NCI-H69 (cell line): ENCODE measurements at places on chromosomes 4 and X.
A peak's percentile ranks its signal among the peaks of the same experiment; 100 is the strongest.

DNA sequence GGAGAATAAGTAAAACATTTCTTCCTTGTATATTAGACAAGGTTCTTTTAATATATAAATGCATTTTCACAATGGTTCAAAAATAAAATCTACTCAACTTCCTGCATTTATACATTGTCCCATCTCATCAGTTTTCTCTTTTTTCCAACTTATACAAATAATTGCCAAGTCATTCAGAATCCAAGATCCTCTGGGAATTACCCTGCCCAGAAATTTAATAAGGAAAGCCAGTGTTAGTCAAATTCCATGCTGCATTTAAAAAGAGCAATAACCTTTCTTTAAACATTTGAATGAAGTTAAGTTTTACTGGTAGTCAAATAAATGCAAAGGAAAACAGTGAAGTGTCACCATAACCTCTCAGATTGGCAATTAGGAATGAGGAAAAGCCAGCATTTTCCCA, 357.9 kb downstream of the PPP3CA start:
- DNase-seq: no peak

GRCh38 chr4:38894322-38894982, 26.8 kb downstream of the FAM114A1 start:
- DNase-seq: no peak

- no peak for DNase-seq
Observed at GRCh38 chr4:164926301-164926700, 49.3 kb downstream of the APELA start.

DNA sequence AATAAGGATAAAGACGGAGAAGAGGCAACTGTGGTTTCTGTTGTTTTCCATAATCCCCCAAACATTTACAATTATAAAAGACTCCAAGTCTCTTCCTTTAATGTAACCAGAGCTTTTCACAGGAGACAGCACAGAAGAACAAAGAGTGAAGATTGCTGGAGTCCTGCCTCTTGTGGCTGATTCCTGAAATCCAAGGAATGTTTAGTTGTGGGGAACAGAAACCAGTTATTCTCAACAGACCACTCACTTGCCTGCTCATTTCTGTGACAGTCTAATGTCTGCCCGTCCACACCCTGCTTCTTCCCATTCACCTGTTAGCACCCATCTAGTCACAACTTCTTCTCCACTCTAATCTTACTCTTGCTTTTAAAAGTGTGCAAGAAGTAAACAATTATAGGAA, 12.1 kb downstream of the TEX13B start:
- DNase-seq: no peak

- DNase-seq: peak; percentile 3
Observed at GRCh38 chr4:81424816-81425755, 46.6 kb downstream of the RASGEF1B start.

GRCh38 chr4:94826206-94826605, 68.5 kb downstream of the BMPR1B start:
- peak; percentile 69 for DNase-seq

DNA sequence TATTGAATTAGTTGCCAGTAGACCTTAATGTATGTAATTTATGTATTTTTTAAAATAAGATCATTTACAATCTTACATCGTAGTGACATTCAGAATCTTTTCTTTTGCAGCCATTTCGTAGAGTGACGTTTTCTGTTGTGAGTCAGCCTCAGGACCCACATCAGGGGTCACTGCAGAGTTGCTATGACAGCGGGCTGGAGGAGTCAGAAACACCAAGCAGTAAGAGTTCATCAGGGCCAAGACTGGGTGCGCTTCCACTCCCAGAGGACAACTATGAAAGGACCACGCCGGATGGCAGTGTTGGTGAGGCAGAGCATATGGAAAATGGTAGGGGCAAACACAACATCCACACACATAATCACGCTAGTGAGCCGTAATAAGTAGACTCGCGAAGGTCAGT, 199.9 kb downstream of the PCDH7 start:
- no peak for DNase-seq

DNA sequence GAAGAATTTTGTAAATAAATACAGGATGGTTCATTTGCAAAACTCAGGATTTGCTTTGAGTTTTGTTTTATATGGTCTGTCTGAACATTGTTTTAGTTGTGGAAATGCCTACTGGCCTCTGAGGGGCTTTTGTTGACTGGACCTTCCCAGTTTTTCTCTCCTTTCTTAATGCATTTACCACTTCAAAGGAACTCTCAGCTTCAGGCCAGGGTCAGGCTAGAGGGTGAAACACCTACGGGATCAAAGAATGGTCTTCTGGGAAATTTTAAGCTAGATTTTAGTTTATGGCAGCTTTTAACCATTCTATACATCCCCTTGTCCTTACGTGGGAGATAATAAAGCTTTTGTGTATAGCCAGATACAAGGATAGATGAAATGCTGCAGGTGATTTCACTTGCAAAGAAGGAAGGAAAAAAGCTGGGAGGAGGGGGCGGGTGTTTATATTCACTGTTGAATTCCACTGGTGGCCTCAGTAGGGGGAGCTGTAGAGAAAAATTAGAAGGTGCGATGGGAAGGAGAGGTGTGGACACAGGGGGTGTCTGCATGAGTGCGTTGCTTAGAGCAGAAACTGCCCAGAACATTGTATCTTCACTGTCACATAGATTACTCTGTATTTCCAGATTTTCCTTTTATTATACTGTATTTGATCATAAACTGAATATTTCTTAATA, 151.8 kb downstream of the TSPAN5 start:
- peak; percentile 45 for DNase-seq

DNA sequence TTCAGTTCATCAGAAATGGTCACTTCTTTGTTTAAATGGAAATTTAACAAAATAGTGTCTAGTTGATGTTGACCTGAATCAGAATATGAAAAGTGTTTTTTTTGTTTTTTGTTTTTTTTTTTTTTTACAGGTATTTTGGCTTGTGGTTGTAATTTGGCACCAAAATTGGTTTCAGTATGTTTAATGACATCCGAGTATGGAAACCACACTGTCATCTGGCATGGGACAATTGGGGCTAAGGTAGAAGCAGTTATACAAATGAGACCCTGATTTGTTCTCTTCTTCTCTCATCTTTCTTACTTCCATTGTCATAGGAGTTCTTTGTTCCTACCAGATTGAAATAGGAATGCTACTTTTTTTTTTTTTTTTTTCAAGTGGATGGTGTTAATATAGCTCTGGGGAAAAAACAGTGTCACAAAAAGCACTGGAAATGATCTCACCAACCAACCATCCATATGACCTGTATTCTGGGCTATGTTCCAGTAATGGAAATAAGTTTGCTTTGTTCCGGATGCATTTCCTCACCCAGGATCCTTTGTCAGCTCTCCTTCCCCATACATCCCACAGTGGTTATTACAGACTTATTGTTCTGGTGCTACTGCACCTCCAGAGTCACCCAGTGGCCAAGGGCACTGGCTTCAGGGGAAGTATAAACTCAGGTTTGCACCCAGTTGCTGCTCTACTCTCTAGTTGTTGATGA, 95.8 kb downstream of the ATXN3L start:
- peak; percentile 83 for DNase-seq

GRCh38 chr4:93312299-93312698, 516.3 kb upstream of the ATOH1 start:
- DNase-seq: peak; percentile 10

GRCh38 chr4:145852256-145852839, 86.3 kb downstream of the ZNF827 start:
- no peak for DNase-seq

- no peak for DNase-seq
Observed at GRCh38 chr4:11693693-11694092, 265.0 kb upstream of the HS3ST1 start.

DNA sequence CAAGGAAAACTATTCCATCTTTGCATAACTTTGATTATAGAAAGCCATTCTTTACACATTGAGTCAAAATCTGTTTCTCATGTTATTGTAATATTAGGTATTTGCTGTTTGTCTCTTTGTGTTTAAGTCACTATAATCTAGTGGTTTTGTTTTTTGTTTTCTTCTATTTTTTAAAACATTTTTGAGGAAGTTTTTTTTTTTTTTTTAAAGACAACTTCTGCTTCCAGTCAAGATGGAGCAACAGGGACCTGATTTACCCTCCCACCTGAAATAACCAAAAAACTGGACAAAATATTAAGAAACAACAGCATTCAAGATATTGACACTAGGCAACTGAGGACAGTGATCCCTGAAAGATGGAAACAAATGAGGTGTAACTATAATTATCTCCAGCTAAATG, 18.4 kb upstream of the NSUN7 start:
- DNase-seq: no peak

DNA sequence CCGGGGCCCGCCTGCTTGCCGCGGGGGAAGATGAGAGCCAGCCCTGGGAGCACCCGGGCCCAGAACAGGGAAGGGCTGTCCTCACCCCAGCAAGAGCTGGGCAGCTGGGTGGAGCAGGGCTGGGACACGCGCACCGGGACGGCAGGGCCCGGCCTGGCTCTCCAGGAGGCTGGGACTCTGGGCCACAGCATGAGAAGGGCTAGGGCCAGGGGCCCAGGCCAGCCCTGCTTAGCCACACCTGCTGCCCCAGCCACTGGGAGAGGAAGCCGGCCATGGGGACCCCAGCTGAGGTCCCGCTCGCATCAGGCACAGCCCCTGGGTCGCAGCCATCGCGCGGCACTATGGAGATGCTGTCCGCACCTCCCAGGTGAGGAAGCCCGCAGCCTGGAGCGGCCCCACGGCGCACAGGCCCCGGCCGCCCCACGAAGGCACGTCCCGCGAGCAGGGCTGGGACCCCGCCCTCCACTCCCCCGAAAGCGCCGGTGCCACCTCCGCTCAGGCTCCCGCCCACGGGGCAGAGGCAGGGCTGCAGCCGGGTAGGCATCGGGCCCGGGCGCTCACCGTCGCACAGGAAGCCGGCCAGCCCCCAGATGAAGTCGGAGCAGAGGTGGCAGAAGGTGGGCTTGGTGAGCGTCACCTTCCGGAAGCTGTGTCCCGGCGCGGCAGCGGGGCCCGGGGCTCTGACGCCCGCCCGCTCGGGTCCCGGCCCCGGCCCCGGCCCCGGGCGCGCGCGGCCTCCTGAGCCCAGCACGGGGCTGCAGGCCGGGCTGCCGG, 531 bp downstream of the DGKQ start:
- DNase-seq: no peak

- no peak for DNase-seq
Observed at GRCh38 chr4:123568936-123569335, 172.3 kb downstream of the SPRY1 start.

- peak; percentile 91 for DNase-seq
Observed at GRCh38 chrX:152733261-152733975, at the start of the genes CSAG1 and MAGEA12. TSS of gene CSAG1 (minus strand) at chrX:152733721. CDS start at chrX:152732460, 1,261 bp downstream. TSS of gene MAGEA12 (plus strand) at chrX:152733757. CDS start at chrX:152736162, 2,405 bp downstream.

- DNase-seq: no peak
Observed at GRCh38 chrX:24902806-24903205, 113.0 kb downstream of the ARX start.

- DNase-seq: no peak
Observed at GRCh38 chrX:132231587-132231986, 12.3 kb upstream of the RAP2C start.

DNA sequence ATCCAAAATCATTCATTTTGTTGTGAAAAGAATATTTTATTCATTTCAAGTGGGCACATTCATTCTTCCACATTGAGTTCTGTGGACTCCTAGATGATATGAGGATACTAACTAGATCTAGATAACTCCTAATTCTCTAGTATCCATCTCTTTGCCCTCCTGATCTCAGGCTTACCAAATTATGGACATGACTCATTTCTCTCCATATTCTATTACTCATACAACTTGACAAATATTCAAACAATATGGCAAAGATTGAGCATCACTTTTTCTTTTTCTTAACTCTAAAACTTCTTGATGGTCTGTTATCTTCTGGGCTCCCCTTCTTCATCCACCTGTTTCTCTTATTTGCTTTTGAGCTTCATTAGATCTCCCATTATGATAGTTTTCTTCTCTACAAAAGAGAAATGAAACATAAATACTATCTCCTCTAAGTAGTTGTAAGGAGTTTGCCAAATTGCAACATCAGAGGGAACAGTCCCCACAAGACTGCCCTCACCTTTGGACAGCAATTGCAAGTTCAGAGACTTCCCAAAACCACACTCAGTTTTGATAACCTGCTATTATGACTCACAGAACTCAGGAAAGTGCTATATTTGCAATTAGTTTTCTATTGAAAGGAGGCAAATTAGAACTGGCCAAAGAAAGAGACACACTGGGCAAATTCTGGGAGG, 422.9 kb downstream of the SPRY1 start:
- no peak for DNase-seq

- DNase-seq: peak; percentile 64
Observed at GRCh38 chr4:108043526-108043925, 53.8 kb downstream of the HADH start.

- DNase-seq: no peak
Observed at GRCh38 chrX:318739-319578, at the start of gene GTPBP6. TSS of gene GTPBP6 (minus strand) at chrX:318796. CDS start at chrX:318787, 9 bp downstream.

GRCh38 chr4:40789031-40789430, 39.3 kb downstream of the NSUN7 start:
- no peak for DNase-seq

DNA sequence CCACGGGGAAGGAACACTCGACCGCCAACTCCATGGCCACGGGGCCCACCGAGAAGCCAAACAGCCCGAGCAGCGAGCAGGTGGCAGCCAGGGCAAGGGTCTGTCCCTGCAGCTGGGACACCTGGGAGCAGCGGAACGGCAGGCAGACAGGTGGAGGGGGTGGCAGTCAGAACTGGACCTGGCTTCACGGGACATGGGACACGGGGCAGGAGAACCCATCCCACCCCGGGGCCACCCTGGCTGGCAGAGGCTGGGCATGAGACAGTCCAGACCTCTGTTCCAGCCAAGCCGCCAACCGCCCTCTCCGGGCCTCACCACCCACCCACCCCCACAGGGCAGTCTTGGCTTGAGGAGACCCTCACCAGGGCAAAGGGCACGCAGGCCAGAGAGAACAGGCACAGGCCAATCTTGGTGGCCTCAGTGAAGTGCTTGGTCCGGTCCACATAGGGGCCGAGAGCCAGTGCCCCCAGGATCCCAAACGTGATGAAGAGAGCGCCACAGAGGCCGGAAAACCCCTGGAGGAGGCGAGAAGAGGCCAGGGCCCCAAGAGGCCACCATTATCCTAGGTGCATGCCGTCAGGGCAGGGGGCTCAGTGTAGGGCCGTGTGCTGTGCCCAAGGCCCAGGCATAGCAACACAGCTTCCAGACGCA, 5.6 kb downstream of the SLC49A3 start:
- no peak for DNase-seq

GRCh38 chr4:82957045-82957444, 53.6 kb downstream of the LIN54 start:
- no peak for DNase-seq

DNA sequence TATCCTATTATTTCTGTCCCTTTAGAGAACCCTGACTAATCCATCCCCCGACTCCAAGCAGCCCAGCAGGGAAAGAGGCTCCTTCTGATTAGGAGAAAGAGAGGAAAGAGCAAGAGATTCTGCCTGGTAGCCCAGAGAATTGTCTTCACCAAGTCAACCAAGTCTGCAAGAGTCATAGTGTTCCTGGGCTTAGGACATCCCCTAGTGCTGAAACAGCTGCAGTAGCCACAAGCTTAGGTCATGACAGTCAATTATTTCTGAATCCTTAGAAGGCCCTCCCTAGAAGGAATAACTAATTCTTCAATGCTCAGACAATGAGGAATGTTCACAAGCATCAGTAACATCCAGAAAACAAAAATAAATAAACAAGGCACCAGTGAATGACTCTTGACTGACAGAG, 480.3 kb upstream of the GRIA3 start:
- DNase-seq: no peak
